Stimulated activated CD8-positive, alpha-beta memory T cell treated with anti-CD3 and anti-CD28 coated beads, Interleukin-4, amount 100 ng/mL, for 1 hour (primary cell): ENCODE measurements at places on chromosomes 1 and 21.

DNA sequence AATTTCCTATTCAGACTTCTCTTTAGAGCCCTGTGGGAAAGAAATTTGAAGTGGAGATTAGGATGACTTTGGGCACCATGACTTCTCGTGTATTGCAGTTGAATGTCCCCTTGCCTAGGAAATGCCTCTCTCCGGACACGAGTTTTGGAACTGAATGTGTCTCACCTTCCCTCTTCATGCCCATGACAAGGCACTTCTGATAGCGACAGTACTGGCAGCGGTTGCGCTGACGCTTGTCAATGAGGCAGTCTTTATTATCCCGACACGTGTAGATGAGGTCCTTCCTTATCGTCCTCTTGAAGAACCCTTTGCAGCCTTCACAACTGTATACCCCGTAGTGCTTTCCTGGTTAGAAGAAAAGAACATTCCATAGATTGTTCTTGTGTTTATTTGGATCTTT lies 28.1 kb downstream of the RXRG start:
- no peak for DNase-seq

- no peak for DNase-seq
Observed at GRCh38 chr1:84271441-84272151, 29.9 kb upstream of the SAMD13 start.

DNA sequence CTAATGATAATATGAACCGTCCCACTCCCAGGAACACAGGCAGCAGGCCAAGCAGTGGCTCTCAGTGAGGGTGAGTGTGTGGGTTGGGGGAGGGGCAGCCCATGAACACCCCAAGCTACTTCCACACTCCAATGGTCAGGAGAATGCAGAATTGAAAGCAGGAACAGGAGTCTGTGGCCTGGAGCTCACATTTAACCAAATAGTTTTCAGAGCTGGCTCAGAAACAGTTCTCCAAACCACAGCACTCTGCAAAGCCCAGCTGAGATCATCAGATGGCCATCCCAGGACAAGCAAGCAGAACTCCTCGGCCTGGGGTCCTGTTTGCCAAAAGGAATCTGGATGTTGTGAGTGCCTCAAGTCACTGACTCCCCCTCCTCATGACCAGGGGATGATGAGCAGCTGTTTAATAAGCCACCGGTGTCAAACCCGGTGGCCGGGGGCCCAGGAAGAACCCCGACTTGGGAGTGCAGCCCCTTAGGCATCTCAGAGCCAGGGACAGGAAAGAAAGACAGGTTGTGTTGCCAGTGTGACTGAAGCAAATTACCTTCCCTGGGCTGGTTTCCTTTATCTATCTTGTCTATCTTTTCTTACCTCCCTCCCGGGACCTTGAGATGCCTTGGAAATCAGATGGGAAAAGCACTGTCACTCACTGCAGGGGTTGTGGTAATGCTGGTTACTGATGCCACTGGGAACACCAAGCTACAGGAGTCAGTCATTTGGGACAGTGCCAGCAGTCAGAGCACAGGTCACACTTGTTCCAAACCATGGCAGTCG lies 20.4 kb downstream of the DEGS1 start:
- DNase-seq, result no peak

GRCh38 chr1:145955436-145955835 lies 2.4 kb downstream of the LIX1L start:
- no peak for DNase-seq

- no peak for DNase-seq
Observed at GRCh38 chr1:173276922-173277800, 70.0 kb upstream of the TNFSF4 start.

DNA sequence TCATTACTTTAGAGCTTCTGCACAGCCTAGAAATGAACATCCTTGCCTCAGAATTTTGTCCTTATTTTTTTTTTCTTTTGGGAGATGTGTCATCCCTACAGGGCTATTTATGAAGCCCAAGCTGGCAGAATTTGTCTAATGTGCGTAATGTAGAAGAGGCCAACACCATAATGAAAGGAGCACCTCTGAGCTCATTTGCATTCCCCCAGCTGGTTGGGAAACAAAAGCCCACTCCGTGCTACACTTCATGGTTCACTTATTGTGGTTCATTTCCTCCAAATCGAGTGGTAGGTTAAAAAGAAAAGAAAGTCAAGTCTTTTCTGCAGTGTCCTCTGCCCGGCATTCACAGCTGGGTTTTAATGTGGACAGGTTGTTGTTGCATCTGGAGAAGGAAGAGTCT lies 73.5 kb downstream of the KAZN start:
- DNase-seq, result no peak

- no peak for DNase-seq
Observed at GRCh38 chr1:168372307-168372706, 91.6 kb downstream of the TBX19 start.

- DNase-seq, result no peak
Observed at GRCh38 chr1:100883963-100884362, 10.7 kb downstream of the EXTL2 start.

- DNase-seq, result no peak
Observed at GRCh38 chr1:75023005-75023404, 111.2 kb upstream of the LHX8 start.

- no peak for DNase-seq
Observed at GRCh38 chr1:167905182-167905581, 8.8 kb downstream of the ADCY10 start.

- DNase-seq, result no peak
Observed at GRCh38 chr1:217498209-217498608, 132.7 kb downstream of the GPATCH2 start.

GRCh38 chr1:85115933-85116332 lies 67.6 kb upstream of the MCOLN3 start:
- DNase-seq, result no peak

DNA sequence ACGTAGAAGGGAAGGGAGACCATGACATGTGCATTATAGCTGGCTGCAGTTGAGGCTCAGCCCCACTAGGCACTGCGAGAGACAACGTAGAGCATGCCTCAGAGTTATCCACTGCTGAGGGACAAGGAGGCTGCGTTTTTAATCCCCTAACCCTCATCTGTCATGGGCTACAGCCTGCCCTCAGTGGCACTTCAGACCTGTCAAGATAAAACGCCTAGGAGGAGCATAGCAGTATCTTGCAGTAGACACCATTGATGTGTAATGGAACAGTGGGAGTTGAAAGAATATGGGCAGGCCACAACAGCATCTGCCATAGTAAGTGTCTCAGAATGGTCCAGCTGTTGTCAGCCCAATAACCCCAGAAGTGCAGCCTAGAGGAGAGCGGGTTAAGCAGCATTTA lies 307.0 kb upstream of the PTBP2 start:
- no peak for DNase-seq

DNA sequence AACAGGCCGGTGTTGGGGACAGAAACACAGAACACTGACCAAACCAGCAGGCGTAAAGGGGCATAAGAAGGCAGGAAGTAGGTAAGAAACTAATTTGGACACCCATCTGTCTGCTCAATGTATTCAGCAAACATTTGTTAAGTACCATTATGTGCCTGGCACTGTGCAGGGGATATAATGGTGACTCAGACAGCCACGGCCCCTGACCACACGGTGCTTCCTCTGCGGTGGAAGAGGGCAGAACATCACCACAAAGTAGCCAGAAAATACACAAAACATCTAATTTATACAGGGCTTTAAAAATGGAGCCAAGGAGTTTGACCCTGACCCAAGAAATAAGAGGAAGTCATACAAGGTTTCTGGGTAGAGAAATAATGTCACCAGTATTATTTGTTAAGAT lies 12.9 kb downstream of the DNAJC11 start:
- no peak for DNase-seq

DNA sequence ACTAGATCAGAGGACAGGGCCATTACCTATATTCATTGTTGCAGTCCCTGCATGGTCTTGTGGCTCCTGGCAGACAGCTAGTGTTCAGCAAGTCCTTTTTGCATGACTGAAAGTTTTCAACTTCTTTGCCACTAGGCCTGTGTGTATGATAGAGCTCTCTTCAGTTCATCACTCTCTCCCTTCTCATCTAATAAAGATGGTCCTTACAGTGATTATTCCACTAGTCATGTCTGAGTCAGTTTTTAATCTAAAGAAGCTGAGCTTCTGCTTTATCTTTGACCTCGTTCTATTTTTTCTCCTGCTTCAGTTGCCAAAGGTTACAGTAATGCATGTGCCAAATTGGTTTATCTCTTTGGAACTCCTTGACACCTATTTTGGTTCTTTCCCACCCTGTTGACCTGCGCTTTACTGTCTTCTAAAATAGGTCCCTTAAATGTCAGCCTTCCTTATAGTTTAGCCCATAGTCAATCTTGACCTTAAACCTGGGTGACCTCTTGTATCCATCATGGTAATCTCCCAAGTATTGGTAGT lies 6.4 kb downstream of the CXADR start:
- no peak for DNase-seq

GRCh38 chr21:45945868-45946210 lies 35.7 kb upstream of the COL6A1 start:
- DNase-seq, result no peak

GRCh38 chr21:39265603-39266002 lies 47.8 kb downstream of the BRWD1 start:
- DNase-seq, result no peak

GRCh38 chr1:95286479-95286878 lies 52.5 kb downstream of the RWDD3 start:
- DNase-seq, result no peak

DNA sequence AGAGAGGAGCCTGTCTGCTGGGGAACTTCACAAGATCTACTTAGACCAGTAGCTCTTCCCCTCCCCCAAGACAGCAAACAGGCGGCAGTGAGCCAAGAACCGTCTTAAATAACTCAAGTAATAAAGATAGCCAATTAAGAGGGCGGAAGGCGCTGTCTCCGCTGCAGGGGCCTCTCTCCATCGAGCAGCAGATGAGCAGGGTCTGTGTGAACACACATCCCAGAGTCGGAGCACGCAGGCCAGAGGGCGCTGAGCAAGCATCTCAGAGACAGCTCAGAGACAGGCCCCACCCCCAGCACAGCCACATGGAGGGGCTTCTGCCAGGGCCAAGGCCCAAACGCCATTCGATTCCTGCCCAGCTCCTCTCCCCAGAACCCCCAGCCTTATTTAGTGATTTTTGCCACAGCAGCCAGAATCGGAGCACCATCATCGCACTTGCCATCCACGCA lies 11.1 kb downstream of the IFFO2 start:
- no peak for DNase-seq

DNA sequence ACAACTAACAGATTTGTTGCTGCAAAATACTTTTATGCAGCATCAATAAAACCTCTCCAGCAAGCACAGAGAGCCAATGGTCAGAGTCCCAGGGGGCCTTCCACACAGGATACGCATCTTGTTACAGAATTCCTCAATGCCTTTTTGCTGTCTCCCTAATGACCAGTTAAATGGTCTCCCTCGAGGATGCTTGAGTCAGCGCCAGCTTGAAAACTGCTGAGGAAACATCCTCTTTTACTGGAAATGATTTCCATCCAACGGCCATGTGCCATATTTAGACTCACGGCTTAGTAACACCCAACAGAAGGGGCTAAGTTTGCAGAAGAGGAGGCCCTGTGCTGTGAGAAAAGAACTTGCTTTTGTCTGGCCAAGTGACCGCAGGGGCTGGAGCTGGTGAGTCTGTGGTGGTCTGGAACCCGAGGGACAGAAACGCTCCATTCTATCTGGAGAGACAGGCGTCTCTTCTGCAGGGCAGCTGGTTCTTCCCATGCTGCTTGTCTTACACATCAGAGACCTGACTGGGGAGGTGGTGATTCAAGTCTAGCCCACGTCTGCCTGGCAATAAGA lies 496.4 kb downstream of the SETD4 start:
- no peak for DNase-seq

DNA sequence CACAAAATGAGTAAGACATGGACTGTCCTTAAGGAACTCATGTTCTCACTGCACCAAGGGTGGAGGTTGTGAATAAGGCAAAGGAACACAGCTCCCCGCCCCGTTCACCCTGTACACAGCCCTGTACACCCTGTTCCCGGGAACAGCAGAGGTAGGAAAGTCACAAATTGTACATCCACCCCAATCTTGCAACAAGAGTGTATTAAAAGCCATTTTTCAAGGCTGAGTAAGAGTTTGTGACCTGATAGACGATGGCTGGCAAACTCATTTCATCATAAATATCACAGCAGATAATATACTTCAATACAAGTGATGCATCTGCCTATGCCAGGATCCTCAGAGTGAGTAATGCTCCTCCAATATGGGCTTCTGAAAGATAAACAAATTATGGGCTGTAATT lies 52.5 kb upstream of the CAMK1G start:
- DNase-seq, result no peak

GRCh38 chr1:40411294-40411693 lies 37.8 kb downstream of the SMAP2 start:
- DNase-seq, result no peak

- no peak for DNase-seq
Observed at GRCh38 chr1:6350416-6351088, 43.0 kb downstream of the ACOT7 start.
